ENCODE measurements at places on chromosomes 3 and 15. TPM values are rescaled to one million over a fixed set of nuclear protein-coding genes. Genes with fewer than 3 reads are reported as not detected.

Gene SCN5A
- 0.63 TPM for total RNA-seq

Gene CTXND1
- total RNA-seq = 0.02 TPM

Gene C3orf85
- total RNA-seq = not detected

Gene GPR149
- not detected for total RNA-seq

Gene TMC3
- total RNA-seq = not detected

Gene CPB1
- total RNA-seq = not detected

Gene HRH1
- 10.2 TPM for total RNA-seq
